Activated T-helper 1 cell treated with anti-CD3 and anti-CD28 coated beads, Interleukin-12 subunit alpha, Interleukin-12 subunit beta, Interleukin-2, Interleukin-4 antibody, amounts not matched to agents 30 ng/mL and 10 ng/mL and 1 ng/mL, durations not matched to agents 14 hours and 24 hours and 36 hours (primary cell): ENCODE measurements at places on chromosomes 2 and 18. TPM values are rescaled to one million over a fixed set of nuclear protein-coding genes. Genes with fewer than 3 reads are reported as not detected.

DNA sequence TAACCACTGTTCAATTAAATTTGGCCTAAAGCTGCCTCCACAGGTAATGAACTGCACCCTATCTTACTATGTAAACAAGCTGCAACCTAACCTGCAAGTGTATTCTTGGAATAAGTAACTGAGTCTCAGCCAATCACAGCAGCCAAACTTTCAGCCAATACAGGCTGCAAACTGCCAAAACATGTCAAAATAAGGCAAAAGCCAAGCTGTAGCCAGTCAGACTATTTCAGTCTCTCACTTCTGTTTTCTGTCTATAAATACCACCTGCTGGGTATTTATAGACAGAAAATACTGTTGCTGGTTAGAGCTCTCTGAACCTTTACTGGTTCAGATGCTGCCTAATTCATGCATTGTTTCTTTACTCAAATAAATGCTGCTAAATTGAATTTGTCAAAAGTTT is 14.3 kb downstream of the C2orf76 start:
- no peak overlapping the region for H3K27ac ChIP-seq
- H3K4me3 ChIP-seq = no peak overlapping the region
- peaks cover 6% of the 10 kb centered on the region for H3K27me3 ChIP-seq
- no peak for DNase-seq
- no peaks in the 10 kb centered on the region for H3K36me3 ChIP-seq

GRCh38 chr2:196566961-196567666 is 72.4 kb upstream of the CCDC150 start:
- DNase-seq = no peak
- no peak overlapping the region for H3K27ac ChIP-seq
- no peaks in the 10 kb centered on the region for H3K36me3 ChIP-seq
- no peak overlapping the region for H3K4me3 ChIP-seq
- peaks cover 15% of the 10 kb centered on the region for H3K27me3 ChIP-seq

GRCh38 chr2:178531168-178531567 is 50.9 kb downstream of the PLEKHA3 start:
- H3K36me3 ChIP-seq = peaks cover 42% of the 10 kb centered on the region
- H3K27me3 ChIP-seq = no peaks in the 10 kb centered on the region
- H3K27ac ChIP-seq = peak overlapping the region; percentile 60
- no peak for DNase-seq
- peak overlapping the region; percentile 1 for H3K4me3 ChIP-seq
- H3K4me1 ChIP-seq = peaks cover 38% of the 10 kb centered on the region

GRCh38 chr2:71465356-71465755 is 12.0 kb downstream of the DYSF start:
- DNase-seq = no peak
- no peaks in the 10 kb centered on the region for H3K36me3 ChIP-seq

GRCh38 chr18:47390410-47391024 is 139.1 kb upstream of the SKOR2 start:
- H3K36me3 ChIP-seq = no peaks in the 10 kb centered on the region
- no peak overlapping the region for H3K4me3 ChIP-seq
- no peak for DNase-seq
- H3K27me3 ChIP-seq = peaks cover 5% of the 10 kb centered on the region
- H3K4me1 ChIP-seq = no peaks in the 10 kb centered on the region

DNA sequence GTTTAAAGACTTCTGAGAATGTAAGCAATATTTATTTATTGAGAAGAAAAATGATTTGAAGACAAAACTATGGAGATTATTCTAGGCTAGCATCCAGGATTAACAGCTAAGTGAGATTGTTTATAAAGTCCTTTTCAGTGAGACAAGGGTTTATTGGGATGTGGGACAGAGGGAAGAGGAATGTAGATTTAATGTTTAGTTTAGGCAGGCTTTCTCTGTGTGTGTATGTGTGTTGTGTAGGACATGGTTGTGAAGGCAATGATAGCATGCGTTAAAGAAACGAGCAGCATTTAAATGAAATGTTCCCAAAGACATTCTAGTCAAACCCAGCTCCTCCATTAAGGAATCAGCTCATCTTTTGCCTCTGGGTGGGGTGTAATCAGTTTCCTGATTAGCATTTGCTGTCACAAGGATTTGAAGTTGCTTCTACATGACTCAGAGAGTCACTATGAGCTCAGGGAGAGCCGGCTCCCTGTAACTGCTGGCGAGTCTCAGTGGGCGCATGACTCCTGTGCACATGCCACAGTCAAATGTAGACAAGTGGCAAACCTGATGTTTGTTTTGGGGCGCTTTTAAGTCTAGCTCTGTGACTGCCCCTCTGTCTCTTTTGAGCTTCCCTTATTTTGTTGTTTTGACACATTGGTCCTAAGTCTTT is 442.2 kb upstream of the CELF4 start:
- no peaks in the 10 kb centered on the region for H3K36me3 ChIP-seq
- DNase-seq = no peak
- H3K27me3 ChIP-seq = no peaks in the 10 kb centered on the region
- H3K4me1 ChIP-seq = no peaks in the 10 kb centered on the region

Gene IL1B
- total RNA-seq = 0.23 and 0.44 TPM in 2 replicates

Gene CNTNAP5
- not detected in 2 replicates for total RNA-seq

Gene XDH
- total RNA-seq = not detected in 2 replicates

Gene CLEC4F
- 0.10 TPM in 1 of 2 replicates, not detected in the other for total RNA-seq
